ENCODE measurements at places on chromosomes 4 and X. TPM values are rescaled to one million over a fixed set of nuclear protein-coding genes. Genes with fewer than 3 reads are reported as not detected.

SPANXD gene
- not detected for total RNA-seq

DNA sequence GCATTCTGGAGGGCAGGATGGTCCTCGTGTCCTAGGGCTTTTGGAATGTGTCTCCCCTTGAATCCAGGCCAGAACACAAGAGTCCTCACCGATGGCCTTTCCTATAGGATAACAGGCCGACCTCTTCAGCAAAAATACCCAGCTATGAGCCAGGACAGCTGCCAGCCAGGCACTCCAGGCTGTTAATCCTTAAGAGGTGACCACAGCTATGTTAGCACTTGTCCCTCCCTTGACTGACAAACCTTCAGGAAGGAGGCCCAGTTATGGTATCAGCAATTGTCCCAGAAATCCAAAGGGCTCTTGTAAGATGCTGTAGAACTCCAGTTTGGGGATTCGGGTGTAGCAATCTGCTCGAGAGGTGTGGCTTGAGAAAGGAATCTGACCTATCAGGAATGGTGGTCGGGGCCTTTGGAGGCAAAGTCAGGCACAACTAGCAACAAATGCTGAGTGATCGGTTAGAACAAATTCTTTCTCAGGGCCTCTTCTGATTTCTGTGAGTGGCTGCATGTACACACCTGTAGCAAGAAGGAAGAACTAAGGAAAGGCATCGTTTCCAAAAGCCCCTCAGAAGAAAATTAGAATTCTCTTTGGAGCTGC lies 54.6 kb downstream of the PTCHD1 start:
- no peak overlapping the region for H3K4me3 ChIP-seq
- H3K27ac ChIP-seq, result no peak overlapping the region
- no peak for DNase-seq
- H3K27me3 ChIP-seq, result no peaks in the 10 kb centered on the region

NAA11 gene
- not detected for total RNA-seq

KIAA0232 gene
- 42.9 TPM for total RNA-seq

DNA sequence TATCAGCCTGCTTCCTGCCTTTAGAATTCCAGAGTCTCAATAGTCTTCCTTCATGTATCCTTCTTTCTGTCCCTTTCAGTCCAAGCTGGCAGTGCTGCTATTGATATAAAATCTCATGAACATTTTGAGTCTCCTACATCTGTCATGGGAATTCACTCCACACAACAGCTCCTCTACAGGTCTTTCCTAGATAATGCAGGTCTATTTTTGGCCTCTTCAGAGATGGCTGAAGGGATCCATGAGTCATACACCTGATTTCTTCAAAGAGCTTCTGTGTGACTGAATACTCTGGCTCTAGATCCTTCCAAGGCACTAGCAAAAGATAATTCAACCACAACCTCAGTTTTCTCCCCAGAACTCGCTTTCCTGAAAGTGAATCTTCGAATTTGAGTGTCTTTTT lies 115.4 kb downstream of the STPG2 start:
- DNase-seq, result peak; percentile 11
- H3K27ac ChIP-seq, result no peak overlapping the region
- H3K4me1 ChIP-seq, result no peaks in the 10 kb centered on the region
- no peak overlapping the region for H3K4me3 ChIP-seq

DNA sequence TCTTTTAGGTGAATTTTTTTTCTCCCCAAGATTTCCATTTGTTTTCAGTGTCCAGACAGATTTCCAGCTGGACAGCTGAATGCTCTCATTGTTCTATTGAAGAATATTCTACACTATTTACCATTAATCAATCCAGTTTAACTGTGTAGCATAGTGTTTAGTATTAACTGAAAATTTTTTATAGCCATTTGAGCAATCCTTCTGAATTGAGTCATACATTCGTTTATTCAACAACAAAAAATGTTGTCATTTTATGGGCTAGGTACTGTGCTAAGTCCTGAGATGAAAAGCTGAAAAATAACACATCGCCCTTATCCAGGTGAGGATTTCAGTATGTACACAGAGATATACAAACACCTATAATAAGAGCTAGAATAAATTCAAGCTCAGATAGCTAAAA lies 223.3 kb downstream of the COL25A1 start:
- no peak overlapping the region for H3K27ac ChIP-seq
- no peak overlapping the region for H3K4me3 ChIP-seq
- H3K36me3 ChIP-seq, result no peaks in the 10 kb centered on the region
- H3K27me3 ChIP-seq, result no peaks in the 10 kb centered on the region
- DNase-seq, result no peak
- no peaks in the 10 kb centered on the region for H3K4me1 ChIP-seq

BANK1 gene
- total RNA-seq, result 0.19 TPM

GRCh38 chrX:39137363-39137954 lies 336.2 kb downstream of the MID1IP1 start:
- H3K4me3 ChIP-seq, result no peak overlapping the region
- no peak overlapping the region for H3K27ac ChIP-seq
- no peaks in the 10 kb centered on the region for H3K4me1 ChIP-seq
- DNase-seq, result no peak
- no peaks in the 10 kb centered on the region for H3K27me3 ChIP-seq
- H3K36me3 ChIP-seq, result no peaks in the 10 kb centered on the region
